ENCODE measurements at places on chromosomes 5 and 9.

- no peak for DNase-seq
These were observed 19.4 kb upstream of the FBP2 start for GRCh38 chr9:94613003-94613402.

DNA sequence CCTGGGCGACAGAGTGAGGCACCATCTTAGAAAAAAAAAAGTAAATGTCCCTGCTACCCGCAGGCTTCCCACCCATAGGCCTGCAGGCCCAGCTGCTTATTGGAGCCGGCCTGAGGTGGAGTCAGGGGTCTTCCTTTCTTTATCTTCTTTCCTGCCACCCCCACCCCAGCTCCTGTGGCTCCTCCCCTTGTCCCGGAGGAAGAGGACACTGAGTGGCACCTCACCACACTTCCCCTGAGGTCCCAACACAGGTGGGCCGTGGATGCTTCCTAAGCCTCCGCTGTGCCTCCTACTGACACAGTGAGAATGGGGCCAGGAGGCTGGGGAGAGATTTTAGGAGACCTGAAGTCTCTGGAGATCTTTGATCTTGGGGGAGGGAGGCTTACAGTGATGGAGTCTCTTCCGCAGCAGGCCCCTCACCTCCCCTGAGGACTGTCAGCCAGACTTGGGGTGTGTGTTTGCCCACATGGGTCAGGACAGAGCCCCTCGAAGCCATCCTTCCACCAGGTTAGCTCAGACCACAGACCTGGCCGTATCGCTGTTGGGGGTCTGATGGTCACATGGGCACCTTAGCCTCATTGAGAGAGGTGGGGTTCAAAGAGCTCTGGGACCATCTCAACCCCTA is 135.4 kb upstream of the IER5L start:
- no peak for DNase-seq

- no peak for DNase-seq
These were observed 19.3 kb upstream of the ANKH start for GRCh38 chr5:14890846-14891245.

GRCh38 chr5:1007681-1008450 is 736 bp upstream of the NKD2 start:
- DNase-seq: no peak

DNA sequence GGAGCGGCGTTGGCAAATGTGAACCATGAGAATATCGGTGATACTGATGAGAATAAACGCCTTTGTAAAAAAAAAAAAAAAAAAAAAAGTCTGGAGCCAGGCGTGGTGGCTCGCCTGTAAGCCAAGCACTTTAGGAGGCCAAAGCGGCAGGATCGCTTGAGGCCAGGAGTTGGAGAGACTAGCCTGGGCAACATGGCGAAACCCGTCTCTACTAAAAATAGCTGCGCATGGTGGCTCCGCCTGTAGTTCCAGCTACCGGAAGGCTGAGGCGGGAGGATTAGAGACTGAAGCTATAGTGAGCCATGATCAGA is 425 bp upstream of the NFX1 start:
- DNase-seq: no peak

DNA sequence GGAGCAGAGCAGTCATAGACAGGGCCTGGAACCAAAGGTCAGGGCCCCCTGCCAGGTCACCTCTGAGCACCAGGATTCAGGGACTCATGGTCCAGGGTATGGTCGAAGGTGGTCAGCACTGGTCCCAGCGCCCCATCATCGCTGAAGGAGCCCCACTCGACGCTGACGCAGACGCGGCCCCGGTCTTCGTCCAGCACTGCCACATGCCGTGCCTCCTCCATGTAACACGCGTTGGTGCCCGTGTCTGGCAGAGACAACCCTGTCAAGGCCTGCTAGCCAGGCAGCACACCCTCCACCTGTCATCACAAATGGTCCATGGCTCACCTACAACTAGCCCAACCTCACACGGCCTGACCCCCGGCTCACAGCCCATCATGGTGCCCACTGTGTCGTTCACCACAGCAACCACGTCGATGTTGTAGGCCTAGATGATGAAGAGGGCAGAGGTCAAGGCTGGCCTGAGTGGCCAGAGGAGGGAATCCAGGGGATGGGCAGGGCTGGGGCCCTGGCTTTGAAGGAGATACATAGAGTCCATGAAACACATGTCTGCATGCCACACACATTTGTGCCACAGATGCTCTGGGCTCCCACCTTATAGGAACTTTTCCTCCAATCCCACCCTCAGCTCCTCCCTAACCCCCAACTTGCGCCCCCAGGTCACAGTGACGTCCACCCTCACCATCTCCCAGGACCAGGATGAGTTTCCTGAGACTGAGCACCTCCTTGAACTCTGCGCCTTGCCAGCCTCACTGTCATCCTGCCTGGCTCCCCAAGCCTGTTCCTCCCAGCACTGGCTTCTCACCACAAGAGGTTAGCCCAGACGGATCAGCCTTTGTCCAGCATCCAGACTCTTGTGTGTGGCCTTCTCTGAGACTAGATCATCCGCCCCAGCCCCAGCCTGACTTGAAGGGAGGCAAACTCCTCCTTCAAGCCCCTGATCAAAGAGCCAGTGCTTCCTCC is 9.5 kb downstream of the HK3 start:
- DNase-seq: no peak

Measured in stimulated activated CD4-positive, alpha-beta T cell treated with anti-CD3 and anti-CD28 coated beads, Interleukin-15, amount 100 ng/mL, for 1 hour (primary cell).